Activated CD4-positive, alpha-beta T cell treated with anti-CD3 and anti-CD28 coated beads for 1 hour (primary cell): ENCODE measurements at places on chromosomes 12 and 14.

GRCh38 chr14:68345738-68346137 lies 447.1 kb downstream of the ZFP36L1 start:
- DNase-seq = no peak

- no peak for DNase-seq
Observed at GRCh38 chr12:6328945-6329702, 12.8 kb downstream of the TNFRSF1A start.

DNA sequence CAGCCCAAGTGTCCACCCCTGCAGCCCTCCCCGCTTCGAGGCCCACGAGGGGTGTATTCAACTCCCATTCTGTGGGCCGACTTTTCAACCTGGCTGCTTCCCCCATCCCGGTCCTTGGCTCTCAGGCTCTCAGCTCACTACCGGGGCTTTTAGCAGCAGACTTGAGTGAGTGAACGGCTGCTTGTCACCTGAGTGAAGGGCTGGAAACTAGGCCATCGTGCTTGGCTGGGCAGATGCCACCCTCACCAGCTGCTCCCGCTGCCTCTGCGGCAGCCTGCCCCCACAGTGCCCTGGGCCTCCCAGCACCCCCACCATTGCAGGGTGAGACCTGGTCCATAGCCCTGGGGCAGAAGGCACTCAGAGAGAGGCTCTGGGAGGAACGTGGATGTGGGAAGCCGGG lies 59.9 kb downstream of the SLC6A12 start:
- no peak for DNase-seq

GRCh38 chr14:92785667-92786426 lies 8.3 kb upstream of the GOLGA5 start:
- DNase-seq = no peak

DNA sequence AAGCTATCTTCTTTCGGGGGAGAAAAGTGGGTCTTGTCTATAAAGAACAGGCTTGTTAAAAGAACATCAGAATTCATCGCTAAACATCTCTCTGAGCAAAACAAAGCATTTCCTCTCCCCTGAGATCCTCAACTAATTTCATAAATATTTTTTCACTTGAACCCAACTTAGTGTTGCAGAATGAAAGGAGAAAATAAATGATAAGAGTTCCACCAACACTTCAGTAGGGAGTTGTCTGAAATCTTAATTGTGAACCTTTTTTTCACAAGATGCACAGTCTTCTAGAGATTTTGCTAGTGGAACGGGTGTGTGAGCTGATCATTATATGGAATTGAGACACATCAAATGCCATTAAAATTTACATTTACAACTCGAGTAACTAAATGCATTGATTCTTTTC lies 1.3 kb upstream of the DAAM1 start:
- no peak for DNase-seq

GRCh38 chr12:60266381-60266852 lies 670.6 kb downstream of the SLC16A7 start:
- no peak for DNase-seq

DNA sequence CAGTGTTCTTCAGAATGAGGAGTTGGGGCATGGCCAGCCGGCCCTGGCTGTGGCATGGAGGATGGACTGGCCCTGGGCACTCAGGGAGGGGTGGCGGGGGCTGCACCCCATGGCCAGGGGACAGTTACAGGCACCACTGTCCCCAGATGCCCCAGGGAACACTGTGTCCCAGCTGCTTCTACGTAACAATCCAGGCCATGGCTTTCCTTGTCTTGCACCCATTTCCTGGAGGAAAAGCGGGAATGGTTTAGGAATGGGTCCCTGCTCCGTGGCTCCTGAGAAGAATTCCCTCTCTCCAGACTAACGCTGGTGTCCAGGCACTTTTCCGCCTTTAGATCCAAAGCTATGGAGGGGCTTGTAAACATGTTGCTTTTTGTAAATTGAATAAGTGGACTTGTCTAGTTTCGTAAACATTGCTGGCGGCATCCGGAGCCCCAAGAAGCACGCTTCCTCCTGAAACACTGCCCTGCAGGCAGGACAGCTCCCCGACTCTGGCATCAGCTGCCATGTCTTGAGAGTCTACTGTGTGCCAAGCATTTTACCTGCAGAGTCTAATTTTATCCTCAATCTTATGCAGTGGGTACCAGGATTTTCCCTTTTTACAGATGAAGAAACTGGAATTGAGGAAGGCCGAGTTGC lies 238.3 kb downstream of the SLC41A2 start:
- no peak for DNase-seq

- no peak for DNase-seq
Observed at GRCh38 chr12:325906-326305, 63.2 kb downstream of the KDM5A start.

- no peak for DNase-seq
Observed at GRCh38 chr12:11728154-11728755, 78.8 kb downstream of the ETV6 start.

GRCh38 chr12:126681676-126682075 lies 1585.3 kb upstream of the TMEM132C start:
- DNase-seq = no peak

GRCh38 chr12:120687578-120688289 lies 785 bp downstream of the MLEC start:
- no peak for DNase-seq

- no peak for DNase-seq
Observed at GRCh38 chr14:104477117-104477623, 102.4 kb upstream of the C14orf180 start.

GRCh38 chr14:68820119-68820518 lies 27.3 kb upstream of the ZFP36L1 start:
- no peak for DNase-seq

DNA sequence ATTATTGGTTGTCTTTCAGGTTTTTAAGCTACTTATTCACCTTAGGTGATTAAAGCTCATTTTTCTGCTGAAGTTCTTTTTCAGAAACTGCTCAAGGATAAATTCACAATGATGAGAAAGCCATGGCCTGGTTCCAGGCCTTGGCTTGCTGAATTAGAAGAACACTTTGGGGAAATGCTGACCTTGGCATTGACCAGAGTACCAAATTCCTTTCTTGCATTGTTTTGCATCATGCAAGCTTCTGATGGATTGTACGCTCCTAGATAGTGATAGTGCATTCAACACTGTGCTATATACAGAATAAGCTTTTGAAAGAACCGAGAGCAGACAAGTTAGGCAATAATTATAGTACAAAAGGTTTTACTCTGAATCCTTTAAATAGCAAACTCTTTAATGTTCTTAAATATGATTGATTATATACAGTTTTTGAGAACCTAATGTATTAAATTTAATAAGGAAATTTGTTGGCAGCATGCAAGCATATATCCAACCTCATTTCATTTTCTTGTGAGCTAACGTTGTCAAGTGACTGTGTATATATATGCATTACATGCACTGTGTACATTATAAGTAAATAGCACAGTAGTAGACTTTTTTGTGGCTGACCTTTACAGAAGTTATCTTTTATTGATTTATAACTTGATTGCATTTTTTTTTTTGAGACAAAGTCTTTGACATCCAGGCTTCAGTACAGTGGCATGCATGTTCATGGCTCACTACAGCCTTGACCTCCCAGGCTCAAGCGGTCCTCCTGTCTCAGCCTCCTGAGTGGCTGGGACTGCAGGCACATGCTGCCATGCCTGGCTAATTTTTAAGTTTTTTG lies 99.2 kb downstream of the DIP2B start:
- no peak for DNase-seq
